Stimulated activated CD4-positive, alpha-beta T cell treated with anti-CD3 and anti-CD28 coated beads, Interleukin-15, amount 100 ng/mL, for 1 hour (primary cell): ENCODE measurements at places on chromosomes 13 and 19.

GRCh38 chr19:737591-738093 lies 13.3 kb upstream of the MISP start:
- DNase-seq: peak; percentile 34

- DNase-seq: no peak
Measured at GRCh38 chr13:34611671-34612070, 330.4 kb upstream of the NBEA start.

DNA sequence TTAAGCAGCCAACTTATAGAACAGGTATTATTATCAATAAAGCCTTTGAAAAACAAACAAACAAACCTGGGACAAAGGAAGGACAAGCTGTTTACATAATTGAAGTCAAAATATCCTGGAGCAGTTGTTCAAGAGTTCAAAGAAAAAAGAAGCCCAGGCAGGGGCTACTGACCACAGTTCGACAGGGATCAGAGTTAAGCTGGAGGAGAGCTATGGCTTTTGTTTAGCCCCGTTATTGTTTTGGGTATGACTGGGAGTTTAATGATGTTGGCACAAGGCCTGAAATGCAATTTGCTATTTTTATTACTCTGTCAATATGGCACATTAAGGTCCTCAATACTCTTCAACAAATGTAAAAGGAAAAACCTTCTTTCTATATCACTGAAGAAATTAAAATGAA lies 624.4 kb upstream of the KLHL1 start:
- DNase-seq: no peak

DNA sequence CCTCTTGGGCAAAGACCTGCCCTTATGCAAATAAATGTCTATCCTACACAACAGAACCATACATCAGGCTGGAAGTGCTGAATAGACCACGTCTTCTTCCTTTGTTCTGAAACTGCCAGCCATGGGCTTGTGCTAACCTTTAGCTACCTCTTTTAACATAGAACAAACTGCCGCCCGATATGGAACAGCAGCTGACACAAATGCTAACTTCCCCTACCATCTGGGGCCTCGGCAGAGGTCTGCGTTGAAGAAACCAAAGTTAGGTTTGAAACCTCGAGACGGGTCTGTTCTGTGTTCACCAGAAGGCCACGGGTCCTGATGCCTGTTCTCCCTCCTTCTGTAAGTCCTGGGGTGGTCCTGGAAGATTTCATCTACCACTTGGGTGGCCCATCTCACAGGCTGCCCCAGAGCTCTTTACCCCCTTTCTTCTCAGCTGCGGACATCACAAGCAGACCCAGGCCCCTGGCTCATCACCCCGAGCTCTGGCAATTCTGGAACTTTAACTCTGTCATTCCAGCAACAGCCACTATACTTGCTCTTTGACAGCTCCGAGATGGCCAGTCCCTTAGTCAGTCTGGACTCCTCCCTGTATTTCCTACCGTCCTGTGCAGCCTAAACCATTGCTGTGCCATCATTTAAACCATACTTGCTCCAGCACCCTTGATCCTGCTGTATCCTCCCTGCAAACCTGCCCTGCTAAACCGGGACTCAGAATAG lies 146.7 kb downstream of the USP12 start:
- DNase-seq: no peak

GRCh38 chr13:47326061-47326460 lies 429.2 kb upstream of the HTR2A start:
- no peak for DNase-seq

- no peak for DNase-seq
Measured at GRCh38 chr13:44873461-44873860, 115.8 kb downstream of the NUFIP1 start.

- DNase-seq: no peak
Measured at GRCh38 chr19:2187159-2187558, 23.4 kb downstream of the DOT1L start.

DNA sequence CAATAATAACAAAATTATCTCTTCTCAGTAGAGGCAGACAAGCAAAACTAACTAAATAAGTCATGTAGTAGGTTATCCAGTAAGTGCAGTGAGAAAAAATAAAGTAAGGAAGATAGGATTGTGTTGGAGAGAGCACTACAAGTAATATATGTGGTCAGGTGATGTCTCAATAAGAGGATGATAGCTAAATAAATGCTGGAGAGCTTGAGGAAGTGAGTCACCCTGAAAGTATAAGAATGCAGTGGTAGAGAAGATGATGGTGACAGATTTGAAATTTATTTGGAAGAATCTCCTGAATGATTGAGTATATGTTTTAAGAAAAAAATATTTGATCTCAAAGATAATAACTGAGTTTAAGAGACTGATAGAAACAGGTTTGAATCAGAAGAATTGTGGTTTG lies 152.2 kb upstream of the PRR20A start:
- no peak for DNase-seq

DNA sequence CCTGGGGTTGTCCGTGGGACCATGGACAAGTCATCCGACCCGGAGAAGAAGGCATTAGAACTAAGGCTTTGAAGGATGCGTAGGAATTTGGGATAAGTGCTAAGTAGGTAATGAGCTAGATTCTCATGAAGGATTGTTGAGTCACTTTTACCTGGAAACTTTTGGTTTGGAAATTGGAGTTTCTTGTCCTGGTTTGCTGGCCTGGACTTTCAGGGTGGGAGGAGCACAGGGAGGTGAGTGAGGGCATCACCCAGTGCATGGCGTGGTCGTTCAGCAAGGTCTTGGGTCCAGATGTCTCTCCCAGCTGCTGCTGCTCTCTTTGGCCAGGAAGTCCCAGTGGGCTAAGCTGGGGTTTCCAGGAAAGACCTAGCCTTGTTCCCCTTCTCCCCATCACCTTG lies 7.6 kb downstream of the NFIC start:
- no peak for DNase-seq

DNA sequence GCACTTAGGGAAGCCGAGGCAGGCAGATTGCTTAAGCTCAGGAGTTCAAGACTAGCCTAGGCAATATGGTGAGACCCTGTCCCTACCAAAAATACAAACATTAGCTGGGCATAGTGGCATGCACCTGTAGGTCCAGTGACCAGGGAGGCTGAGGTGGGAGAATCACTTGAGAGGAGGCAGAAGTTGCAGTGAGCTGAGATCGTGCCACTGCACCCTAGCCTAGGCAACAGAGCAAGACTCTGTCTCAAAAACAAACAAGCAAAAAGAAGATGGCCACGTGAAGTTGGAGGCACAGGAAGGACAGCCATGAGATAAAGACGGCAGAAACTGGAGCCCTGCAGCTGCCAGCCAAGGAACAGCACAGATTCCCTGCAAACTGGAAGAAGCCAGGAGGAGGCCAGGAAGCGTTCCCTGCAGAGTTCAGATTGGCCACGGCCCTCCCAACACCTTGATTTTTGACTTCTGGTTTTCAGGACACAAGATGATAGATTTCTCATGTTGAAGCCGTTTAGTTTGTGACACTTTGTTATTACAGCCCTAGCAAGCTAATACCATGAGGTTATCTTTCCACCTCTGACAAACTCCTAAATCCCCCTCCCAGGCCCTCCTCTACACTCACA lies 786.7 kb downstream of the UQCRFS1 start:
- no peak for DNase-seq

DNA sequence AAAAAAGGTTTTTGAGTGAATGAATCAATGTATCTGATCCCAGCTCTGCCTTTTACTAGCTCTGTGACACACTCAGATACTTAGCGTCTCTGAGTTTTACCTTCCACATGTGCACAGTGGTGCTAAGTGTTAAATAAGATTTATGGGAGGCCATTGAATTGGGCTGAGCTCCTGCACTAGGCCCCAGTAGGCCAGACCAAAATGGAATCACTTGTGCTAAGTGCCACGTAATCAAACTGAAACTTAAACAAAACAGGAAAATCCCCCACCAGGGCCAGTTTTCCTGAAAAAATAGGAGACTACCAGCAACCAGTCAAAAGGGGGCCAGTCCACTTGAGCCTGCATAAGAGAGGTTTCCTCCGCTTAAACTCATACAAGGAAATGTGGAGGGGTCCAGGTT lies 40.9 kb downstream of the GJA3 start:
- DNase-seq: no peak

DNA sequence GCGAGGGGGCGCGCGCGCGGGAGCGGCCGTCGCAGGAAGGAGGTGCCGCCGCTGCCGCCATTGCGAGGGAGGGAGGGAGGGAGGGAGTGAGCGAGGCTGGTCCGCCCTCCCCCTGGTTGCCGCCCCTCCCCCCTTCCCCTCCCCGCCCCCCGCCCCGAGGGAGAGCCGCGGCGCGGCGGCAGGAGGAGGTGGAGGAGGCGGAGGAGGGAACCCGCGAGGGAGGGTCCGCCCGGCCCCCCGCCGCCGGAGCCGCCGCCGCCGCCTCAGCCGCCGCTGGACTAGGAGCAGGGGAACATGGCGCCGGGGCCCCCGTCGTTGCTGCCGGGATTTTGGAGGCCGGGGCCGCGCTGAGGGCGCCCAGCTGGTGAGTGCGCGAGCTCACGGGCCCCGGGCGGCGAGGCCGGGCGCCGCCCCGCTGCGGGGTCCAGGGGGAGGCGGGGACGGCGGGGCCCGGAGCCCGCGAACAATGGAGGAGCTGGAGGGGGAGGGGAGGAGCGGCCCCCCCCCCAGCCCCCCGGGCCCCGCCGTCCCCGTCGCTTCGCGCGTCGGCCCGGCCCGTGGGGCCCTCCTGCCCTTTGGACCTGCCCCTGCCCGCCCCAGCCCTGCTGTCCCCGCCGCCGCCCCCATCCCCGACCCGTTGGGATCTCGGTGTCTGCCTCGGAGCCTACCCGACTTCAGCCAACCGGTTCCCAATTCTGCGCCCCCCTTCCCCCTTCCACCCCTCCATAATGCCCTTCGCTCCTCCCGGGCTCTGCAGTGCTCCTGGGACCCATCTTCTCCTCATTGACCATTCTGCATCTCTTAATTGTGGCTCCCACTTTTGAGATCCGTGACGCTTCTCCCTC lies at the start of gene ARHGAP35:
Gene ARHGAP35 (plus strand): TSS at position 152 of the 845 bp plus-strand sequence. CDS start 57,679 bp downstream, outside the sequence.
- DNase-seq: no peak

- no peak for DNase-seq
Measured at GRCh38 chr13:75102001-75102716, 379.8 kb downstream of the TBC1D4 start.

- DNase-seq: no peak
Measured at GRCh38 chr13:76293751-76294150, 592.5 kb downstream of the KCTD12 start.

- DNase-seq: no peak
Measured at GRCh38 chr13:78993792-78994191, 334.8 kb upstream of the OBI1 start.

DNA sequence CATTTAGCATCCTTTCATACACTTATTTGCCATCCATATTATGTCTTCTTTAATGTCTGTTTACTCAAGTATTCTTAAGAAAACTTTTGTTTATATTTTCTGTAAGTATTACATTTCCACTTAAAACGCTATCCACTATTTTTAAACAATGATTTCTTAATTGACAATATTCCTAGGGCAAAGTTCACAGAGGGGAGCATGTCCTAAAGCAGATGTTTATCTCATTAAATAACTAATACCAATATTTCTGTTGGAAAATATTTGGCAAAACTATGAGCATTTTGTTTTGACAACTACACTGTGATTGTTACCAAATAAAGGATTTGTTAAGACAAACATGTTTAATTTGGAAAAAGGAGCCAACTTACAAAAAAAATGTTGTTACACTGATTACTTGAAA lies 643.3 kb downstream of the SLITRK5 start:
- no peak for DNase-seq

GRCh38 chr13:94702181-94703041 lies 9.9 kb downstream of the SOX21 start:
- no peak for DNase-seq

- no peak for DNase-seq
Measured at GRCh38 chr19:48495396-48495795, 16.2 kb downstream of the LMTK3 start.

DNA sequence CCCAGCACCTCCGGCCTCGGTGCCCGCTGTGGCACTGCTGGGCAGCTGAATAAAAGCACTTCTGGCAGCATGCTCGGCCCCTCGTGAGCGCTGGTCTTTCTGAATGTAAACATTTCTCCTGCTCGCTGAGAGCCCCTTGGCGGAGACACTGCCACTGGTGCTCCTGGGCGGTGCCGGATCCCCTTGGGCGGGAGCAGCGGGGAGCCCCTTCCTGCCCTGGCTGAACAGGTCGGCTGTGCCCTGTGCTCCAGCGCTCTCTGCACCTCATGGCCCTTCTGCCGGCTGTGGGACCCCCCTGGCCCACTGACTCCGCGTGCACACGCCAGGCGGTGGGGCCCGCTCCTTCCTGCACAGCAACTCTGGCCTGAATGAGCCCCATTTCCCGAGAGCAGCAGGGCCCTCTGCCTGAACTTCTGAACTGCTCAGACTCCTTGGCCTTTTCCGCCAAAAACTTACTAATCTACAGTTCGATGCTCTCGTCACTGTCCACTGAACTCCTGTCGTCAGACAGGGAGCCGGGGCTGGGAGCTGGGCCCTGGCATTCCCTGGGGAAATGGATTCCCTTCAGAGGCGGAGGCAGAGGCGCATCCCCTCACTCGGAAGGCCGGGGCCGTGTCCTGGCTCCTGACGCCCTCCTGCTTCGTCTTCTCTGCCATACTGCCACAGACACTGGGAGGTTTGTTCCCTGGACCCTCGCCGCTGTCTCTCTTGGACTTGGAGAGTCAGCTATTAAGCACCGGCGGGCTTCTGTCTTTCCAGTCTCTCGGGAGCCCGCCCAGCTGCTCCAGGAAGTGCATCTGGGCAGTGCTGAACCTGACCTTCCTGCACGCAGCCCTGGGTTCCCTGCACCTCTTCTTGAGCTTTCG lies 14.2 kb downstream of the RB1 start:
- DNase-seq: no peak

DNA sequence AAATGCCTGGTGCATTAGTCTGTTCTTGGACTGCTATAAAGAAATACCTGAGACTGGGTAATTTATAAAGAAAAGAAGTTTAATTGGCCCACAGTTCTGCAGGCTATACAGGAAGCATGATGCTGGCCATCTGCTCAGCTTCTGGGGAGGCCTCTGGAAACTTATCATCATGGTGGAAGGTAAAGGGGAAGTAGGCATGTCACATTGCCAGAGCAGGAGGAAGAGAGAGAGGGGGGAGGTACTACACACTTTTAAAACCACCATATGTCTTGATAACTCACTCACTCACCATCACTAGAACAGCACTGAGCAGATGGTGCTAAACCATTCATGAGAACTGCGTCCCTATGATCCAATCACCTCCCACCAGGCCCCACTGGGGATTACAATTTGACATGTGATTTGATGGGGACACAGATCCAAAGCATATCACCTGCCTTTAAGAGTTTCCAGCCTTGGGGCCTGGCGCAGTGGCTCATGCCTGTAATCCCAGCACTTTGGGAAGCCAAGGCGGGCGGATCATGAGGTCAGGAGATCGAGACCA lies 219.0 kb downstream of the KATNAL1 start:
- DNase-seq: no peak

GRCh38 chr19:33187183-33187540 lies 7.0 kb upstream of the LRP3 start:
- no peak for DNase-seq

- no peak for DNase-seq
Measured at GRCh38 chr13:46621792-46622629, 69.0 kb downstream of the LRCH1 start.
